CD4-positive, alpha-beta T cell (primary cell): ENCODE measurements at places on chromosomes 4 and X.
A peak's percentile ranks its signal among the peaks of the same experiment; 100 is the strongest.

- no peaks in the 10 kb centered on the region for H3K4me1 ChIP-seq
- H3K27me3 ChIP-seq, result no peaks in the 10 kb centered on the region
- no peak overlapping the region for H3K27ac ChIP-seq
- DNase-seq, result no peak
Observed at GRCh38 chrX:14352511-14352910, 176.8 kb upstream of the GLRA2 start.

GRCh38 chr4:44668526-44668925 lies 9.7 kb upstream of the GUF1 start:
- DNase-seq, result no peak

DNA sequence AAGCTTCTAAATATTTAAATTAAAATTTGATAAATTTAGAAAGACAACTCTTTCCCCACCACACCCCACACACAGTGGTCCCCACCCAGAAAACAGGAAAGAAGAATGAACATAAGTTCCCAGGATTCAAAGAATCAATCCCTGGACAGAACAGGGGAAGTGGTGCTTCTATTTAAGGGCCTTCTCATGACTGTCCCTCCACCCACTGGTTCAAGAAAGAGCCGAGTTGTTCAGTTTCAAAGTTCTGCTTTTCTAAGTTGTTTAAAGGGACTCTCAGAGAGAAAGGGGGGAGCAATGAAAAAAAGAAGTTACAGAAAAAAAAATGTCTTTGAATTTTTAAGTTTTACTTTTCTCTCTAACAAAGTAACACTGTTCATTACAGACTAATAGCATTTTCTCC lies 195.8 kb downstream of the PDGFC start:
- no peaks in the 10 kb centered on the region for H3K36me3 ChIP-seq
- no peak overlapping the region for H3K27ac ChIP-seq
- no peak for DNase-seq
- H3K4me1 ChIP-seq, result no peaks in the 10 kb centered on the region
- no peaks in the 10 kb centered on the region for H3K27me3 ChIP-seq
- no peak overlapping the region for H3K4me3 ChIP-seq

DNA sequence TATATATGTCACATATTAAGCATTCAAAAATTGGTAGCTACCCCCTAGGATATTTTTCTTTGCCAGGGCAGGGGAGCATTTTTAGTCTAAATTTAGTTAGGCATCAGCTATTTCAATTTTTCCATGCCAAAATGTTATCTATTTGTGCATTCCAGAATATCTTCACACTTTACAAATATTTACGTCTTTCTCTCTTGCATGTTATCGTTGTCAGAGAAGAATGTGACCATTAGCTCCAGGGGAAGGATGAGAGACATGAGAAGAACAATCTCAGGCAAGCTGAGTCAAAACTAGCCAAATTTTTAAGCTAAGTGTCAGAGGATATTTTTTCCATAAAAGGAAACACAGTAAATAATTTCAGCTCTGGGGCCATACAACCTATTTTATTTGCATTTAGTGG lies 885.0 kb upstream of the EPHA5 start:
- H3K4me1 ChIP-seq, result no peaks in the 10 kb centered on the region
- H3K36me3 ChIP-seq, result no peaks in the 10 kb centered on the region
- no peak overlapping the region for H3K4me3 ChIP-seq
- no peaks in the 10 kb centered on the region for H3K27me3 ChIP-seq
- DNase-seq, result no peak

- H3K4me1 ChIP-seq, result no peaks in the 10 kb centered on the region
- H3K27ac ChIP-seq, result no peak overlapping the region
- no peaks in the 10 kb centered on the region for H3K36me3 ChIP-seq
- no peaks in the 10 kb centered on the region for H3K27me3 ChIP-seq
Observed at GRCh38 chr4:28883211-28883610, 1837.0 kb upstream of the PCDH7 start.

- no peak overlapping the region for H3K4me3 ChIP-seq
- no peaks in the 10 kb centered on the region for H3K36me3 ChIP-seq
- no peak overlapping the region for H3K27ac ChIP-seq
- DNase-seq, result no peak
Observed at GRCh38 chr4:130393231-130393630, 1297.3 kb downstream of the C4orf33 start.

GRCh38 chr4:1393866-1394265 lies 12.4 kb downstream of the NKX1-1 start:
- no peak overlapping the region for H3K4me3 ChIP-seq
- no peaks in the 10 kb centered on the region for H3K4me1 ChIP-seq
- no peak overlapping the region for H3K27ac ChIP-seq
- H3K36me3 ChIP-seq, result peaks cover 19% of the 10 kb centered on the region
- DNase-seq, result no peak

DNA sequence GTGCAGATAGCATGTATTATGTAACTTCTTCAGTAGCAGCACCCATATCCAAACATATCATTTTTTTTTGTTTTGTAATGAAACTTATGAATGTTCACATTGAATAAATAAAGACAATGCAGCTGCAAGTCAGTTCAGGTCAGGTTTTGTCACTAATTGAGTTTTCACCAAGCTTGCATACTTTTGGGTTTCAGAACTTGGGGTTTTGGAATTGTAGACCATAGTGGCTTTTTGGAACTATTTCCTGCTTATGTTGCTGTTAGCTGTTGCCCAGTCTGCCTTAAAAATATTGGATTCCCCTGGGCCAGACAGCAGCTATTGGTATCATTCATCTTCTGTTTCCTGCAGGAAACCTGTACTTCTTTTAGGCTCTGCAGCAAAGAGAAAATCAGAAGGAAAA lies 113.4 kb upstream of the LIMCH1 start:
- H3K4me1 ChIP-seq, result no peaks in the 10 kb centered on the region
- H3K36me3 ChIP-seq, result no peaks in the 10 kb centered on the region
- no peak for DNase-seq

DNA sequence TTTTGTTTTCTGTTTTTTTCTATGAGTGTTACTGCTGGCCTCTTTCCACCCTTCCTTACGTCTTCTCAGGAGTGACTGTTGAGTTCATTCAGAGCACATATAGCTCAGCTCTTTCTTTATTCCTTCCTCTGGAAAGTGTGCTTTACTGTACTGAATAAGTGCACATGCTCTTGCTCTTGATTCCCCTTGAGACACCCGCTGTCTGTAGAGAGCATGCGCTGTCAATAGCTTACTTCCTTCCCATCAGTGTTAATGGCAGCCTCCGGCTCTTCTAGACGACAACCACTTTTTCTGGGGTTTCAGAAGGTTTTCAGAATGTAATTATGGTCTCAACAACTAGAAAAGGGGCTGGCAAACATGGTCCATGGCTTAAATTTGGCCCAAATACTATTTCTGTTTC lies 504.9 kb downstream of the C4orf33 start:
- no peak for DNase-seq
- H3K27ac ChIP-seq, result no peak overlapping the region
- no peaks in the 10 kb centered on the region for H3K4me1 ChIP-seq
- H3K36me3 ChIP-seq, result no peaks in the 10 kb centered on the region
- H3K4me3 ChIP-seq, result no peak overlapping the region

DNA sequence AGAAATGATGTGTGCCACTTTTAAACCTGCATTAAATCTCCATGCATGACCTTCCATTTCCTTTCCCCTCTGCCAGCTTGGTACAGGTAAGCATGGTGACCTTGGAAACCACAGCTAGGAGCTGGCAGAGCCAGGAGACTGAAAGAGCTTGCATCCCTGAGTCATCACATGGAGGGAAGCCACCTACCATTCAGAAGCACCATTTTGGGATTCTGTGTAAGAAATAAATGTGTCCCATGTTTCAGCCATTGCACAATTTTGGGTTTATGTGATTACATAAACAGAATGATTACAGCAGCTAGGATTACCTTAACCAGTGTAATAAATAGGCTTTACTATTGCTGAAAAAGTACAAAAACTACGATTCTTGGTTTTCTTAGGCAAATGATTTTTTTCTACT lies 17.3 kb upstream of the CCDC149 start:
- no peak overlapping the region for H3K27ac ChIP-seq
- DNase-seq, result no peak
- H3K36me3 ChIP-seq, result no peaks in the 10 kb centered on the region
- H3K4me3 ChIP-seq, result no peak overlapping the region
- H3K4me1 ChIP-seq, result no peaks in the 10 kb centered on the region

DNA sequence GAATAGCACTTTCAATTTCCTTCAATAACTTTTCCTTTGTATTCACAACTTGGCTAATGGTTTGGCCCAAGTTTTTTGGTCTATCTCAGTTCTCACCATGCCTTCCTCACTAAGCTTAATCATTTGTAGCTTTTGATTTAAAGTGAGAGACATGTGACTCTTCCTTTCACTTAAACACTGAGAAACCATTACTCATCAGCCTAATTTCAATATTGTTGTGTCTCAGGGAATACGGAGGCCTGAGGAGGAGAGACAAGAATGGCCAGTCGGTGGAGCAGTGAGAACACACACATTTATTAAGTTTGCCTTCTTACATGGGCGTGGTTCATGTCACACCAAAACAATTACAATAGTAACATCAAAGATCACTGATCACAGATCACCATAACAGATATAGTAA lies 56.7 kb downstream of the TSPAN5 start:
- peak; percentile 16 for DNase-seq
- H3K27ac ChIP-seq, result no peak overlapping the region
- no peaks in the 10 kb centered on the region for H3K27me3 ChIP-seq

- H3K36me3 ChIP-seq, result peaks cover 5% of the 10 kb centered on the region
- peaks cover 6% of the 10 kb centered on the region for H3K4me1 ChIP-seq
- no peaks in the 10 kb centered on the region for H3K27me3 ChIP-seq
- H3K4me3 ChIP-seq, result no peak overlapping the region
- no peak for DNase-seq
Observed at GRCh38 chr4:2615821-2616220, 79.4 kb downstream of the FAM193A start.

- H3K27ac ChIP-seq, result no peak overlapping the region
- no peaks in the 10 kb centered on the region for H3K27me3 ChIP-seq
- H3K4me3 ChIP-seq, result no peak overlapping the region
- H3K36me3 ChIP-seq, result no peaks in the 10 kb centered on the region
- no peaks in the 10 kb centered on the region for H3K4me1 ChIP-seq
Observed at GRCh38 chr4:179536694-179537093, 2094.5 kb upstream of the AGA start.
